Activated naive CD4-positive, alpha-beta T cell treated with anti-CD3 and anti-CD28 coated beads for 36 hours (primary cell): ENCODE measurements at places on chromosomes 6 and 20. TPM values are rescaled to one million over a fixed set of nuclear protein-coding genes. Genes with fewer than 3 reads are reported as not detected.

The PPIL4 gene
- total RNA-seq, result 26.2 TPM

The TAF8 gene
- total RNA-seq, result 68.5 TPM

The C4B gene
- total RNA-seq, result 3.3 TPM

The TREML2 gene
- total RNA-seq, result 12.1 TPM

DNA sequence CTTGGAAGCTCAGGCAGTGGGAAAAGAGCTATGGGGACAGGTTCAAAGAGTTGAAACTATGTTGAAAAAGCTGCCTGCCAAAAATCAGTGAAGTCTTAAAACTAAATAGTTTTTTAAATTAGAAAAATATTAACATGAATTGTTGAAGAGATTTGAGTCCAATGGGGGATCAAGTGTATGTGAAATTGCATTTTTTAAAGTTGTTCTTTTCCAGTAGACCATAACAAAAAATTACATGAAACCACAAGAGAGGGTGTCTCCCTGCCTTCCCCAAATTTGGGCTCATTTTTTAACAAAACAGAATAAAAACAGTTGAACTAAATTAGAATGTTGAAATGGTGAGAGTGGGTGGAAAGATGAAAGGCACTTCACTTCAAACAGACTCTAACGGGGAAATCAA, 31.5 kb upstream of the COL10A1 start:
- H3K4me1 ChIP-seq, result peaks cover 5% of the 10 kb centered on the region
- no peaks in the 10 kb centered on the region for H3K27me3 ChIP-seq
- no peak overlapping the region for H3K27ac ChIP-seq
- H3K4me3 ChIP-seq, result no peak overlapping the region
- DNase-seq, result no peak
- H3K36me3 ChIP-seq, result peaks cover 34% of the 10 kb centered on the region

- H3K4me1 ChIP-seq, result peaks cover 8% of the 10 kb centered on the region
- H3K36me3 ChIP-seq, result no peaks in the 10 kb centered on the region
- H3K27me3 ChIP-seq, result peaks cover 4% of the 10 kb centered on the region
Measured at GRCh38 chr6:40856271-40856670, 182.8 kb downstream of the UNC5CL start.
